ENCODE measurements at places on chromosomes 7 and 10.

DNA sequence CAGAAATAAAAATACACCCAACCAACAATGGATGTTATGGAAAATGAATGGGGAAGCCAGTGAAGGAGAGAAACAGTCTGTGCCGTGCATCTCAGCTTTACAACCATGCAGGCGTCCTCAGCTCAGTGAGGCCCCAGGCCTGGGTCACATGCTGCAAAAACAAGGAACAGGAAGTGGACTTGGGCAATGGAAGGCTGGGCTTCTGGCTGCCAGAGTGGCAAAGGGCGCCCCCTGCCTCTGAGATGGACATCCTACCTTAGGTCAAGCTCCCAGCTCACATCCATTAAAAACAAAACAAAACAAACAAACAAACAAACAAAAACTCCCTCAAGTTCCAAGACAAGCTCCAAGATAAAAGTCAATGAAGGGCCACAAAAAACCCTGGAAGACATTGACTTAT lies 54.7 kb upstream of the AFAP1L2 start:
- peak; percentile 12 for DNase-seq

- DNase-seq = no peak
Observed at GRCh38 chr7:50022991-50023390, 70.1 kb downstream of the ZPBP start.

DNA sequence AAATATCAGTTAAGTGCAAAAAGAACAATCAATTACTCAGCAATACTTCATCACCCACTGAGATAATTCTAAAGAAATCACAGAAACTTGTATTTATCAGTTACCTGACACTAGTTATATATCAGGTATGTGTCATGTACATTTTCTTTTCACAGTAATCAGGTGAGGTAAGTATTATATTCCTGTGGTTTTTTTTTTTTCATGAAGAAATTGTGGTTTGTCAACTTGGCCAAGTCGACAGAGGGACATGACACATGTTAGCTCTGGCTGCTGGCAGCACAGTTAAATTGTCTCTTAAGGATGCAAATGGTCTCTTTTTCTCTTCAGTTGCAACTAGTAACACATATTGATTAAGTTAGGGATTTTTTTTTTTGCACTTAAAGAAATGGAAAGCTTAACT lies 13.7 kb upstream of the GPR141 start:
- no peak for DNase-seq

GRCh38 chr7:3092468-3092867 lies 48.8 kb upstream of the CARD11 start:
- DNase-seq = no peak

- DNase-seq = no peak
Observed at GRCh38 chr7:69780379-69780778, 182.1 kb downstream of the AUTS2 start.

- DNase-seq = no peak
Observed at GRCh38 chr10:95796504-95796903, 40.5 kb downstream of the ENTPD1 start.

DNA sequence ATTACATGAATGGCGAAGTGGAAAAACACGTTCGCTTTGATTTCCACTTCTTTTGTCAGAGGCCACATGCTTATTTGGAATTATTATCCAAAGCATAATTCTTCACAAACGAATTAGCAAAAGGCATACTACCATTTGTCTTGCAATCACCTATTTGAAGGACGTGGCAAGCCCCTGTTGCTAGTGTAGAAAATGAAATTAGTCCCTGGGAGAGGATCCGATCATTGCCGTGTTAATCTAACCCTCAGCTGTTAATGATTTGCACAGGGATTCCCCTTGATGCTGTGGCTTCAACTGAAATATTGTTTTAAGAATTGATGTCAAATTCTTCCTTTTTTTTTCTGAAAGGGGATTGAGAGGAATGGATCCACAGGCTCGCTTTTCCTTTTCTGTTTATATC lies 4.6 kb downstream of the AGMO start:
- peak; percentile 13 for DNase-seq

DNA sequence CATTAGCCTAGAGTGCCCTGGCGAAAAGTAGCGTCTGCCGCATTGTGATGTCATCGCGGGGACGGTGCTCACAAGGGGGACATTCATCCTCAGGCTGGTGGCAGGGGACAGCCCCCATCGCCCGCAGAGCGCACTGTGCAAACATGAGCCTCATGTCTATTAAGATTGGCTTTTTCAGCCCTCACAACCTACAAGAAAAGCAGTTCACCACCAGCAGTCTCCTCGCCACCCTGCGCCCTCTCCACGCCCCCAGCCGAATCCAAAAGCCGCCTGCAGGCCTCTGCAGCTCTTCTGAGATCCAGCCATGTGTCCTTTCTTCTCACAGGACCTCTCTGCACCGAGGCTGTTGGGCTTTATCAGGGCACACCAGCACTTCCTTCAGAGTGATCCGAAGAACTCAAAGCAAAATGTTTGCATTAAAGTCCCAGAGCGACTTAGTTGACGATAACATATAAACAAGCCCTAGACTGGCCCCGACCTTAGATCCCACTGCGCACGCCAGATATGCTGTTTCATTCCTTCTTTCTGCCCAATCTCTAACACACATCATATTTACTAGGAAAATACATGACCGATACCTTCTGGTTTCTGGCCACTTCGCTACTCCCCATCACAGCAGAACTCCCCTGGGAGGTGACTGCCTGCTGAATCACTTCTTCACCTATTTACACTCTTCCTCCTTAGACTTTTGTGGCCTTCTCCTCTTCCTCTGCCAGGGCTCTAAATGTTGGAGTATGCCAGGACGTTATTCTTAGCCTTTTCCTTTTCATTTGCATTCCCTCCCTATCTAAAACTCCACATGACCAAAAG lies 206.0 kb upstream of the SH2B2 start:
- no peak for DNase-seq

DNA sequence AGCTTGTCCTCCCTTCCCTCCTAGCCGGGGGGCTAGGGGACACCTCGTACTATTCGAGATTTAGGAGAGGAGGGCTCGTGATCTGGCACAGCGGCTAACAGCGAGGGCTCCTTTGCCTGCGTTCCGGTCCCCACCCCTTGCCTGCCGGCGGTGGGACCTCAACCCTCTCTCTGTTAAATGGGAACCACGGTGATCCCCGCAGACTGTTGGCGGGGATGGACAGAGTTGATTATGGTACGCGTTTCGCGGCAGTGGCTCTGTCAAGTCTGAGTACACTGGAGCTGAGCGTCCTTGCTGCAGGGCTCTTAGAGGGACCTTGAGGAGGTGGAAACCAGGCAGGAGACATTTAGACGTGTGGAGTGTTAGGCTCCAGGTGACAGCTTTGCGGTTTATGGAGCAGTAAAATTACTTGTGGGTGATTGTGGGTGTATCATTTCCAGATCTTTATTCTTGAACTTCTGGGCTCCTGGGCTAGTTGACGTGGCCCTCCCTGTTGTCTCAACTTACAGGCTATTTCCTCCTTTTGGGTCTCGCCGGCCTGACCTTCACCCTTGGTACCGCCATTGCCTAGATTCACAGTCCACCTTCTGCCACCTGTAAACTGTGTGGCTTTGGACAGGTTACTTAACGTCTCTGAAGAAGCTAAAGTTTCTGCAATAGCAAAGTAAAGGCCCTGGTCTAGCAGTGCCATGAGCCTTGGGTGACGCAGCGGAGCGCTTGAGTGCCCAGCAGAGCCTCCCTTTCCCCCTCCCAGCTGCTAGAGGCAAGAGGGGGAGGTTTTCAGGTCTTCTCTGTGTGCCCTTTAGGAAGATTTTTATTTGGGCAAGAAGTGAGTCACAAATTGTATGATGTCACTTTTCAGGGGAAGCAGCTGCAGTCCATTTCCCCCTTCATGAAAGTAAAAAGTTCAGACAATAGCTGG lies 739 bp downstream of the CASP7 start:
- peak; percentile 33 for DNase-seq

DNA sequence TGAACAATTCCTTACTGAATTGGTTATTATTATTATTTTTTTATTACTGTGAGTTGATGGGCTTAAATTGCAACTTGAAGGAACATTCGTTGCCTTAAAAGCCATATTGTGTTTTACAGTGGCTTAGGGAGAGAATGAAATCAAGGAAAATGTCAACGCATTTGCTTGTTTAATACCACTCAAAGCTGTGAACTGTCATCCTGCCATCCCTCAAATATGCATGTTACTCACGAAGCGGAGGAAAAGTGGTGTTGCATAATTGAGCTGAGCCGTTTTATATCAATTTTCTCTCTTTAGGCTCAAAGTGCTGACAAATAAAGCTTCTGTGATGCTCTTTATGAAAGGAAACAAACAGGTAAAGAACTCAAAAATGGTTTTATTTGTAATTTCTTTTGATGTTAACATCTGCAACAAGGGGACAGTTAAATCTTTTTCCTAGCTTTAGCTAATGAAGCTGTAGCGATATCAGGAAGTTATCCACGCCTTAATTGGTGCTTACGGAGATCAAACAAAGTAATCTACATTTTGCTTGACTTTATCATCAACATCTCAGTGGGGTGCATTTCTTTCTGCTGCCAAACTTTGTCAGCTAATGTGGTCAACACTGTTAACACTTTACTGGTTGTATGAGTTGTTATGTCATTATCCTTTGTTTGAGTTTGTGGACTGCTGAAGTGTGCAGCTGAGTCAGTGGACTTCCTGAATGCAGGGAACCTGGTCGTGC lies 33.1 kb downstream of the GLRX3 start:
- DNase-seq = peak; percentile 61

DNA sequence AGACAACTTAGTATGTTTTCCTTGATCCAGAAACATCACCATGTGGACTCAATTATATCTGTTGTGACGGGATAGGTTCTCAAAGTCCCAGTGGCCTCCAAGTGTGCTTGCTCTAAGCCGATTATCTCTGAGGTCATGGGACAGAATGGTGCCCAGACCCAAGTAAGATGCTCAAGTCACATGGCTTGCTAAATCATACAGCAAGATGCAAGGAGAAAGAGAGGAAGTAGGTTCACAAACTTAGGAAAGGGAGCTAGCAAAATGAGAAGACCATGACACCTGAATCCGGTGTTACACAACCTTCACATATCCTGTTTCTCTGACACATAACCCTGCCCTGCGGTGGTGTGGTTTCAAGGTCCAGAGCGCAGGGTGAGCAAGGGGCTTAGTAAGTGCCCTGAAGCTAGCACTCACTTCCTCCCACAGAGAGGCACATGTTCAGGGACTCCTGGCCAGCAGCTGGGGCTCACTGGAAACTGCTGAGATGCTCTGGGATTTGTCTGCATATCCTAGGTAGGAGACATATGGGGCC lies 590.9 kb upstream of the ANKRD30A start:
- no peak for DNase-seq

- DNase-seq = no peak
Observed at GRCh38 chr7:2483494-2483893, 7.3 kb upstream of the GRIFIN start.

- DNase-seq = no peak
Observed at GRCh38 chr10:90222372-90222771, 521.0 kb downstream of the KIF20B start.

- no peak for DNase-seq
Observed at GRCh38 chr7:115328018-115328417, 406.1 kb downstream of the MDFIC start.

DNA sequence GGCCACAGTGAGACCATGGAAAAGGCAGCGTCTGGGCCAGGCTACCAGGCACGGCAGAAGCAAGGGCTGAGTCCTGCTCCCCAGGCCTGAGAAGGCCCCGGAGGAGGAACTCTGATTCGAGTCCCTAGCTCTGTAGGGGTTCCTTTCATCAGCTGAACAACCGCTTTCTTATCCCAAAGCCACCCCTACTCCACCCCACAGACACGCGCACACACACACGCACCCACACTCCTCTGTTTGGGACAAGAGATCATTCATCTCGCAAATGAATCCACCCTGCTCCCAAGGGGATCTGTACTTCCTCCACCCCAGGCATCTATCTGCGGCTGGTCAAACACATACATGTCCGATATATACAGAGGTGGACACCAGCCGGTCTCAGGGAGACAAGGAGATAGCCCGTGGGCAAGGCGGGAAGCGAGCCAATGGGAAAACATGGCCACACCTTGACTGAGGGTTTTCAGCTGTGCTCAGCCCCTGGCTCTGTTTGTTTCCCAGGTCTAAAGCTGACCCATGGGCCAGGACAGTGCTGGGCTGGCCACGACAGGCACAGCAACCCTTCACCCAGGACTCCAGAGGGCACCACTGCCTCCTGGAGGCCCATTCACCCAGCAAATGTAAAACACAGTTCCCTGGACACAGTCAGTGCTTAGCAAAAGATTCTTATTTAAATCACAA lies 7.3 kb downstream of the ZCCHC24 start:
- DNase-seq = no peak

GRCh38 chr7:20797462-20798080 lies 10.9 kb upstream of the SP8 start:
- DNase-seq = peak; percentile 71

DNA sequence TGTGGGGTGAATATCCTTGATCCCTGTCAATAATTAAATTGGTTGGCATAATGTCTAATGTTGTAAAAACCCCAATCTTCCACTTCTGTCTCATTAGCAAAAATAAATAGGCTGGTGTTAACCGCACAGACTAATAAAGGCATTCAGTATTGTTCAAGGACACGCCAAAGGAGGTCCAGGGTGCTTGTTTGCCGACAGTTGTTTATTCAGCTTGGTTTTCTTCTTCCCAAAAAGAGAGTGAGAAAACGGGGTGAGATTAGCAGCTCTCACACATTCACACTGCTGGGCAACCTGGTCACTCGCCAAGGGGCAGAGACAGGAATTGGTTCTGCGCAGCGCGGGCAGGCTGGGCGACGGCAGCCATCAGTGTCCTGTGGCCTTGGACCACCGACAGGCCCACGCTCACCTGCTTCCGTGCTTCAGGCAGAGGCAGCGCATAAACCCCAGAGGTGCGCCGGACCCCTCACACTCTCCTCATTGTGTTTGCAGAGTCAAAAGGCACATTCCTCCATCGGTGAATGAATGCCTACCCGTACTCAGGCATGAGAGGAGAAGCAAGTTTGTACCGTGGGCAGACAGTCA lies 26.2 kb upstream of the LMBR1 start:
- DNase-seq = no peak

- DNase-seq = no peak
Observed at GRCh38 chr7:121521711-121522400, 125.7 kb upstream of the FAM3C start.

GRCh38 chr7:5406957-5407945 lies 16.4 kb downstream of the TNRC18 start:
- no peak for DNase-seq

- no peak for DNase-seq
Observed at GRCh38 chr10:110461088-110461487, 36.6 kb upstream of the DUSP5 start.

DNA sequence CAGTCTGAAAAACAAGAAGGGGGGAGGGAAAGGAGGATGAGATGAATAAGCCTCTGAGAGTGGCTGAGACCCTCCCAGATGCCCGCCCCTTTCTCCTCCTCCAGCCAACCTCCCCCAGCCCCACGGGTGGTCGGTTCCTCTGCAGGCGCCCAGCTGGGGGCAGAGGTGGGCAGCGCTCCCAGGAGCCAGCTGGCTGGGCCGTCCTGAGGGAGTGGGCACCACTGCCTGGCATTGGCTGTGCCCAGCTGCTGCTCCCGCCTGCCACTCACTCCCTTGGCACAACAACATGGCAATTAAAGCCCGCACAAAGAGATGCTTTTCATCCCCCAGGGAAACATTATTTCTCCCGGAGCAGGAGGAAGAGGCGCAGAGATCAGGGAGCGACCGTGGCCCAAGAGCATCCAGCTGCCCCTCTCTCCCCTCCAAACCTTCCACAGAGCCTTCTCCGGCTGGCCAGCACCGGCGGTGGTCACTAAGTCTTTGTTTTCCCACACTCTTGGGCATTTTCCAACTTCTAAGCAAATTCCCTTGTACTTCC lies 107.2 kb downstream of the SPDYE5 start:
- DNase-seq = no peak

Data from LoVo (cell line).